Subcutaneous preadipocyte (primary cell): ENCODE measurements at places on chromosomes 5 and 9. TPM values are rescaled to one million over a fixed set of nuclear protein-coding genes. Genes with fewer than 3 reads are reported as not detected.

Gene SPATA6L
- 0.39 and 1.5 TPM in 2 replicates for total RNA-seq

Gene EFCAB9
- total RNA-seq, result not detected in 2 replicates

Gene MORN5
- total RNA-seq, result not detected in 2 replicates

Gene PCDHGA11
- total RNA-seq, result 11.8 and 13.9 TPM in 2 replicates

Gene FYB1
- under 0.01 TPM in 2 replicates for total RNA-seq

Gene TMEM174
- total RNA-seq, result not detected in 2 replicates

Gene CDC20B
- not detected in 2 replicates for total RNA-seq

Gene AGXT2
- total RNA-seq, result not detected in 2 replicates

Gene EQTN
- not detected in 2 replicates for total RNA-seq

Gene PCDHB14
- under 0.01 and 0.20 TPM in 2 replicates for total RNA-seq

Gene IRX2
- total RNA-seq, result 9.6 and 16.0 TPM in 2 replicates

Gene NR3C1
- total RNA-seq, result 35.3 and 48.5 TPM in 2 replicates

Gene CCDC112
- 7.2 and 7.3 TPM in 2 replicates for total RNA-seq

Gene WNT8A
- total RNA-seq, result not detected in 2 replicates
